ENCODE measurements at places on chromosomes 2 and 18. TPM values are rescaled to one million over a fixed set of nuclear protein-coding genes. Genes with fewer than 3 reads are reported as not detected.

Gene MALL
- total RNA-seq: 2.0 TPM

- DNase-seq: no peak
Observed at GRCh38 chr2:135208016-135208415, 155.9 kb downstream of the RAB3GAP1 start.

- DNase-seq: no peak
Observed at GRCh38 chr2:88810488-88810887, 119.0 kb downstream of the RPIA start.

Gene LRRC30
- total RNA-seq: not detected

Gene RTP5
- 0.07 TPM for total RNA-seq

- no peak for DNase-seq
Observed at GRCh38 chr2:13628122-13628521, 911.4 kb downstream of the TRIB2 start.

GRCh38 chr2:113891265-113891959 lies 1.5 kb downstream of the ACTR3 start:
- no peak for DNase-seq

DNA sequence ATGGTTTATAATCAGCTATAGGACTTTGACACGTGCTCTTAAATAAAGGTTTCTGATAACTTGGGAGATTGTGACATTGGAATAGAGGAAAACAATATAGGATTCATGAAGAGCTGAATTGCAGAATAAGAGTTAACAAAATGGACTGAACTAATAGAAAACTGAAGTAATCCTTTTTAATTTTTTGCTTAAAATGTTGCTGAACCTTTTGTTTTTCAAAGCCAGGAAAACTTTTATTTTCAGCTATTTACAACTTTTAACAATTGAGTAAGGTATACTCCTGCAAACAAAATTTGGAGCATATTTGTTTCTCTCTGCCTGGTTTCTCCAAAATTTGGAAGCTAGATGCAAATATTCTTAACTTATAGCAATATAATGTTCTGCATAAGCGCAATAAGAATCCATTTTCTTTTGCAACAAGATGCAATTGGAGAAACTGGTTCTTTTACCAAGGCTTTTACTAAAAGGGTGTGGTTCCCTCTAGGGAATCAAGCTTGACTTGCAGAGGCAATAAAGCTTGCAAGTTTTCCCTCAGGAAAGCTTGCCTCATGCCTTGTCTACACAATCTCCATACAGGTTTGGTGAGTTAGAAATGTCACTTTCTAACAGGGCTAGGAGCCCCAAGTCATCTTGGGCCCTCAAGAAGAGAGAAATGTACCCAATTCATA lies 10.3 kb upstream of the PDK1 start:
- no peak for DNase-seq
